Mucosa of descending colon (tissue), 3 donors: ENCODE measurements at places on chromosomes 5 and 9. TPM values are rescaled to one million over a fixed set of nuclear protein-coding genes. Genes with fewer than 3 reads are reported as not detected.

Gene AIF1L
- 1.4 TPM for total RNA-seq

GRCh38 chr9:24189986-24190385 is 355.7 kb downstream of the IZUMO3 start:
- no peak for DNase-seq

Gene OR1J2
- not detected for total RNA-seq

Gene INSL4
- total RNA-seq: not detected

DNA sequence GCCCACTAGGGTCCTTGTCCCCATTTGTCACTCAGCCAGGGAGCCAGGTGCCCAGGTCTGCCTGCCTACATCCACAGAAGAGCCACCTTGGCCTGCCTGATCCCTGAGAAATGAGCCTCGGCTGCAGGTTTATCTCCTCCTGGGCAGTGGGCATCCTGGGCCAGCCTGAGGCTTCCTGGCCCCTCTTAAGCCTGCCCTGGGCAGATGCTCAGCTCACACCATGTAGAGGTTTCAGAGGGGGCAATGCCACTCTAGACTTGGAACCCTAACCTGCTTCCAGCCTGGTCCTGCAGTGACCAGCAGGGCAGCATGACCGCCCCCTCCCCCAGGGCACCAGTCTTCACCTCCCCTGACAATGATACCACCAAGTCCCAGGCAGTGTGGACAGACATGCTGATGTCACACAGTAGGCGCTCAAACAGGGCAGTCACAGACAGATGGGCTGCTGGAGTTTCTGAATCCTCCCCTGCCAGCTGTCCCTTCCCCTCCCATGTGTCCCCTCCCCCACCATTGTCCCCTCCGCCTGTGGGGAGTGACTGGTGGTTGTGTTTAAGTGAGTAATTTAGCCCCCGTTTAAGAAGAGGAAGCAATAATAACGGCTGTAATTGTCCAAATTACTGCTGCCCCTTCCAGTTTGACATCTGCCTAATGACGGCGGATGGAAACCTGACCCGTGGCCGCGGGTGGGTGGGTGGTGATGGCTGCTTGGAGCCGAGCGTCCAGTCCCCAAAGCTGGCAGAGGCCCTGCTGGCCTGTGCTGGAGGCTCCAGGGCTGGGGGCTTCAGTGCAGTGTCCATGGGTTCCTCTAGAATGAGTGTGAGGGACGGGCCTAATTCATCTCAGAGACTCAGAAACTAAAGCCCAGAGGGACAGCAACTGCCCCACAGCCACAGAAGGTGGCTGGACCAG is 147.7 kb downstream of the BARX1 start:
- DNase-seq: no peak

Gene ENG
- total RNA-seq: 34.8 TPM

GRCh38 chr9:35725362-35725761 is 6.6 kb downstream of the TLN1 start:
- no peak for DNase-seq
